Eye (tissue), 1 donor: ENCODE measurements at places on chromosomes 11 and 22.

DNA sequence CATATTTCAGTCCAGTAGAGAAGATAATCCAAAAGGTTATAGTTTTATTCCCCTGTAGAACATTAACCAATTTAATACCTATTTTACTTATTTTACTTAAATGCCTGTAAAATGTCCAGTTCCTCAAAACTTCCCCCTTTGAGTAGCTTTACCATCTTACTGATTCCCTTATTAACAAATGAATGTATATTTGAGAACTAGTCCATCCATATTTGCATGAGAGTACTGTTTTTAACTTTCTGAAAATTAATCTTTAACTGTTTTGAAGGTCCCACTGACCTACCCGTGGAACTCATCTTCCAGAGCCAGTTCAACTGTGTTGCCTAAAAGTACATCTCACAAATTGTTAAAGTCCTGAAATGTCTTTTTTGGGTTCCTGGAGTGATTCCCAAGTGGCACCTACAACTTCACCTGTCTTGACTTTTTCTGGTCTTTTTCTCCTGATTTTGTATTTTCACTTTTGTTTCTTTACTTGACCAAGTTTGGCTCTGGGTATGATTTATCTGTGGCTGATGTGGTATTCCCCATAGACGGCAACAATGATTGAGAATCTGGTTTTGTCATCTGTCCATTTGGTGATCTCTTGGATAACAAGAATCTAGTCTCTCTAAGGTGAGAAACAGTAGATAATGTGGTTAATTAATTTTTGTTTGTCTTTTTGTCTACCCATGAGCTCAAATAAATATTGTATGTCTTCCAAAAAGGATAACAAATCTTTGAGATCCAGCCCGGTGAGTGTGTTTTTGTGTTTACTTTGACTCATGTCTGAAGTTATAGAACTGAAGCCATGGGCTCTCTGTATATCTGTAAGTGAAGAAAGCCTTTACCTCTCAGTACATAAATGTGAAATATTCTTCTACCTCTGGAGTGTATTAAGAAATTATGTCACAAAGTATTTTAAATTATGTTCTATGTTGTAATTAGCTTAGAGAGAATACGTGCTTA lies 174.2 kb downstream of the ETS1 start:
- no peak for DNase-seq

GRCh38 chr22:48663297-48663696 lies 1164.4 kb downstream of the BRD1 start:
- DNase-seq, result no peak

DNA sequence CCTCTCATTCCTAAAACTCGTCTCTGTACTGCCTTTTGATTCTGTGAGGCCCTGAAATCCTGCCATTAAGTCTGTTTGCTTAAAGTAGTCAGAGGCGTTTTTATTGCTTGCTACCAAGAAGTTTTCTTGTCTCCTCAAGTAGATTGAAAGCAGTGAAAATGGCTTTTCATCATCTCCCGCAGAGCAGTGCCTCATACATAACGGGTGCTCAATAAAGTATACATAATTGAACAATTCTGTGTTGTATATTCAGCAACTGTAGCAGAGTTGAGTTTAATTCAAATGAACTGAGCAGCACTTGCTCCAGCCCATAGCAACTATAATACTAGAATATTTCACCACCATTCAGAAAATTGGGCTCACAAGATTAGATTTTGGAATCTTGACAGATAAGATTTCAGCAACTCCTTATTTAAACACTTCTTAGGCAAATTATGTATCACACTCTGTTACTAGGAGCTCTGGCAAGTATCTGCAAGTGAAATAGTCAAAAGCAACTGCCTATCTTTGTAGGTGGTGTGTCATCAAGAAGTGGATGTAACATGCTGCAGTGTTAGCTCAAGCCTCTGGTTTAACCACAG lies 20.0 kb downstream of the FIBIN start:
- peak; percentile 55 for DNase-seq

DNA sequence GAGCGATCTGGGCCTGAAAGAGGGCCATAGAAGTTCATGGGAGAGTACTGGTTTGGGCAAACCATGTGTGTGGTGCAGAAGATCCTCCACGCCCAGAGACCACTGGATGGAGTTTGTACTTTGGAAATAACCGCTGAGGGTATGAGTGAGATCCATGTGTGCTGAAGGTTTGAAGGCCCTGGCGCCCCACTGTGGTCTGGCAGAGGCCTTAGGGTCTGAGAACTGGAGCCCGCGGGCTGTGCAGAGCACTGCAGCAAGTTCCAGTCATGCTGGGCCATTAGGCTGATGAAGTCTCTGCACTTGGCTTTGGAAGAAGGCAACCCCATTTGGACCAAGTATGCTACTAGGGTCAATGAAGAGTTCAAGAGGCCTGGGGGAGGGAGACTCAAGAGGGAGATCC lies 186.4 kb downstream of the BUD13 start:
- DNase-seq, result no peak

DNA sequence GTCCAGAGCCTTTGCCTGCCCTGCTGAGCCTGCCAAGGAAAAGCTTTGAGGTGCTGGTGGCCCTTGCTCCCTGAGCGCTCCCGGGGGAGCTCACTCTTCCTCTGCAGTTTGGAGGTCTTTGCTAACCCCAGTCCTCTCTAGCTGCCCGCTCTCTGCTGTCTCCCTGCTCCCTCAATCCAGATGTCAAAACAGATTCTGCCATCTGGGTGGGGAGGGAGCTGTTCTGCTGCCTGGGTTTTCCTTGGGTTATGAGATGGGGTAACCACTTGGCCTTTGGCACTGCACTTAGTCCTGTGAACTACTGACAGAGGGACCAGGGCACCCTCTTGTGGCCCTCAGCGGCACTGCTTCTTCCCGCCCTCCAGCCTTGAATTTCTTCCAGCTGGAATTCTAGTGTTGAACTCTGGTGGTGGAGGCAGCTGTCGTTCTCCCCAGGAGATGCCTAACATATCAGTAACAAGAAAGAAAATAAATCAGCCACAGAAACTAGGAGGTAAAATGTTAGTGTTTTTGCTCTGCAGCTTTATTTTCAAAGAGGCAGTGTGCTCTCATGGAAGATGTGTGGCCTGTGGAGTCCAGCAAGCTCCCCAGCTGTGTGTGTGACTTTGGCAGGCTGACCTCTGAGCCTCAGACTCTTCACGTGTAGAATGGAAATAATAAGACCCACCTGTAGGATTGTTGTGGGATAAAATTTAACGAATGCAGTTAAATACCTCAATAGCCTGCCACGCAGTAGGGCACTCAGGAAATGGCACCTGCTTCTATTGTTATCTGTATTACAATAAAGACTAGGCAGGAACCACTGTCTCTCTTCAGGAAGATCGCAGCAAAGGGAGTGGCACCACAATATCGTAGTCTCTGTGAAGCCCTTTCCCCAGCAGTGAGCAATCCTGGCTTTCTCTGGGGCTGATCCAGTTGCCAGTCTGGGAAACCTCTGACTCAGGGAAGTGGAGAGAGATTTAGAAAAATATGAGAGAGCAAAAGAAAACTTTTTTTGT lies 23.4 kb downstream of the ARFGAP2 start:
- DNase-seq, result peak; percentile 93

DNA sequence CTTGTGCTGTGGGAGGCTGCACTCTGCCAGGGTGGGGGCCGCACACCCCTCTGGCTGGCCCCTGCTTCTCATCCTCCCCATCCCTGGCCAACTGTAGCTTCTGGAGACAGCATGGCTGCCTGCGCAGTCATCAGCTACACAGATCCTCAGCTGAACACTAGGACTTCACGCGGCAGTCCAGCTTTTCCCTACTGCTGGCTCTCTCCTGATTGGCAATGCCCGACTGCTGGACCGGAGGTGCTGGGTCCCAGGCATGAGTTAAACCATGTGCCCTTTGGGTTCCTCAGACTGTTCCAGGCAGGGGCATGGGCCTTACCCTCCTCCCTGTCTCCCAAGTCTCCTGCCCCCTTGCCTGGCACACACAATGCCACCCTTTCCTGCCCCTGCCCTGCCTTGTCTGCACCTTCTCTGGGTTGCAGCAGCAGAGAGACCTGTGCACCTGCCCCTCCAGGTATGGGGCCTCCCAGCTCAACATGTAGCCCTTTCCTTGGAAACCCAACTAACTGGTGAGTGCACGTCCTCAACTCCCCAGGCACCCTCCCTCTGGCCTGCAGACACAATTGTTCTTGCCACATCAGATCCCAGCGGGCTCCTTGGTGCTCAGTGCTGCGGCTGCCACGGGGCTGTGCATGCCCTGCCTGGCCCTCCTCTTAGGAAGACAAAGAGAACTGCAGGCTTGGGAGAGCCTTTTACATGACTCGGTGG lies 1039.2 kb downstream of the TBC1D22A start:
- DNase-seq, result no peak

GRCh38 chr11:31408201-31408600 lies 38.5 kb downstream of the DNAJC24 start:
- DNase-seq, result no peak

DNA sequence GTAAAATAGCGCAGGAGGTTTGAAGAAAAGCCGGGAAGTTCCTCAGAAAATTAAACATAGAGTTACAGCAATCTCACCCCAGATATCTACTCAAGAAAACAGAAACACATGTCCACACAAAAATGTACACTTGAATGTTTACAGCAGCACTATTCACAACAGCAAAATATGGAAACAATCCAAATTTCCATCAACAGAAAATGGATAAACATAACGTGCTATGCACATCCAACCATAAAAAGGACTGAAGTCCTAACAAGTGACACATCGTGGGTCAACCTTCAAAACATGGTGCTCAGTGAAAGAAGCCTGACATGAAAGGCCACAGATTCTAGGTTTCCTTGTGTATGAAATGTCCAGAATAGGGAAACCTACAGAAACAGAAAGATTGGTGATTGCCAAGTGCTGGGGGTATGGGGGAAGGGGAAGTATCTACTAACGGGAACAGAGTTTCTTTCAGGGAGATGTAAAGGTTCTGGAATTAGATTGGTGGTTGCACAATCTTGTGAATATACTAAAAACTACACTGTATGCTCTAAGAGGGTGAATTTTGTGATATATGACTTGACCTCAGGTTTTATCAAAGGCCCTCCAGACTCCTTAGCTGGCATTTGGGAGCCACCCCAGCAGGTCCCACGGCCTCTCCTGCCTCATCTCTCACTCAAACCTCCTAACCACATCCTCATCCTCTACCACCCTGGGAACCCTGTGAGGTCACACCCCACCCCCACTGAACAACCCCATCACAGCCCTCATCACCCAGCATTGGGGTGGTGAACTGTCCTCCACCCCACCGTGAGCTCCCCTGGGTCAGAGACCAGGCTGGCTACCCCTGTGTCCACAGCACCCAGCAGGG lies 69.2 kb upstream of the PRR5 start:
- no peak for DNase-seq

DNA sequence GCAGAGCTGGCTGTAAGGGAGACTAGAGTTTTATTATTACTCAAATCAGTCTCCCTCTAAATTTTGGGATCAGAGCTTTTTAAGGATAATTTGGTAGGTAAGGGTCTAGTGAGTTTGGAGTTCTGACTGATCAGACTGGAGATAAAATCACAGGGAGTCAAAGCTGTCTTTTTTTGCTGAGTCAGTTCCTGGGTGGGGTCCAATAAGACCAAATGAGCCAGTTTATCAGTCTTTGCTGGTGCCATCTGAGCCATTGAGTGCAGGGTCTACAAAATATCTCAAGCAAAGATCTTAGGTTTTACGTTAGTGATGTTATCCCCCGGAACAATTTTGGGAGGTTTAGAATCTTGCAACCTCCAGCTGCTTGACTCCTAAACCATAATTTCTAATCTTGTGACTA lies 935.1 kb upstream of the RAG2 start:
- no peak for DNase-seq

DNA sequence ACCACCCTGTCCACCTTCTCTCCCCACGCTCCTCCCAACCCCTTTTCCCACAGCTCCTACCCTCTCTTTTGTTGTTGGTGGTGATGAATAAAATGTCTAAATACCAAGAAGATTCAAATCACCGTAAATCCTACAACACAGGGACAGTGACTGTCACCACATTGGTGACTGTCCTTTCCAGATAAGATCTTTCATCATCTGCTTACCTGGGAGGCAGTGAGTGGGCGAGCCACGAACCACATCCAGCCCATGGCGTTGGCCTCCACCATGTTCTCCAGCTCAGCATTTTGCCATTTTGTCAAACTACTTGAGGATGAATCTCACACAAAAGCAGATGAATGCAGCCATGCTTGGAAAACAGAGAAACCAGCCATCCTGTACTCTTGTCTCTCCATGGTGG lies 6.7 kb upstream of the CYTH4 start:
- DNase-seq, result no peak

DNA sequence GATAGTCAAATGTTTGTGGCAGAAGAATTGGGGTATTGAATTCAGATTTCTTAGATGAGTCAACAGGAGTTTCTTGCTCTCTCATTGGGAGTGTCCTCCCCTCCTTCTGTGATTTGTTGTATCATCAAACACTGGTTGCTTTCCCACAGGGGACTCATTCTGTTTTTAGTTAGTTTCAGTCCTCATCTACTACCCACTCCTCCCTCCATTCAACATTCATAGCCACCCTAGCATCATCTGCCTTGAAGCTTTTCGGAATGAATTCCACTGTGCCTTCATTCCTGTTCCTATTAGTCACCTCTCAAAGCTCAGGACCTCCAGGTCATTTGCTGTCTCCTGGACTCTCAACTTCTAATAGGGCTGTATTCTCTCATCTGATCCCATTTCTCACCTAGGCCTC lies 31.5 kb upstream of the RAB38 start:
- DNase-seq, result no peak

GRCh38 chr11:6565988-6566703 lies 37.3 kb downstream of the RRP8 start:
- no peak for DNase-seq

- DNase-seq, result no peak
These were observed 117.9 kb downstream of the MED15 start for GRCh38 chr22:20625270-20625669.

DNA sequence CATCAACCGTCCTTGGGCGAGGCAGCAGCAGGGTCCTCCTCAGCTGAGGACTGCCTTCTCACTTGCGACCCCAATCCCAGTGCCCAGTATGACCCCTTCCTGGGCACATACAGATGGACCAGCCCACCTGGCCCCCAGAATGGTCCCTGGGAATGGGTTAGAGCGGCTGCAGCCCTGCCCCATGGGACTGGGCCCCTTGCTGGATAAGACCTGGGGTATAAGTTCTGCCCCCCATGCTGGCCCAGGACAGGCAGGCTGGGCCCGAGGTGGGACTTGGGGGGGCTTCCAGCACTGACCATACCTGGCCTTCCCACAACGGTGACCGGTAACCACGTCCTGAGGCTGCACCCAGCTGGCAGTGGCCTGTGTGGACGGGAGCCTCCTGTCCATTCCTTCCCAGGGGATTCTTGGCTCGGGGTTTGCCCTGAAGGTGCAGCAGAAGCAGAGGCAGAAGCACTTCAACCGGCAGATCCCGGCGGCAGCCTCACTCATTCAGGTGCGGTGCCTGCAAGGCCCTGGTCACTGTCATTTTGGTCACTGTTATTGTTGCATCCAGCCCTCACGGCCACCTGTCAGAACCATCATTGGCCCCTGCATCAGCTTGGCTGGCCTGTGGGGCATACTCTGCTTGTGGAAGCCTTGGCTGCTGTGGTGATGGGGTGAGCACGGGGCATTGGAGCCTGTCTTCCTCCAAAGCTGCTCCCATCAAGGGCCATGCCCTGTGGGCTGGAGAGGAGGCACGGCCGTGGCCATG lies 114.8 kb downstream of the KCNQ1OT1 start:
- no peak for DNase-seq

GRCh38 chr22:24867323-24868022 lies 61.5 kb downstream of the SGSM1 start:
- no peak for DNase-seq
